ENCODE measurements at places on chromosomes 5 and 9.

GRCh38 chr5:32504329-32504988 is 59.9 kb upstream of the ZFR start:
- no peak for DNase-seq

- no peak for DNase-seq
Measured at GRCh38 chr9:128628471-128629048, 28.1 kb downstream of the DYNC2I2 start.

DNA sequence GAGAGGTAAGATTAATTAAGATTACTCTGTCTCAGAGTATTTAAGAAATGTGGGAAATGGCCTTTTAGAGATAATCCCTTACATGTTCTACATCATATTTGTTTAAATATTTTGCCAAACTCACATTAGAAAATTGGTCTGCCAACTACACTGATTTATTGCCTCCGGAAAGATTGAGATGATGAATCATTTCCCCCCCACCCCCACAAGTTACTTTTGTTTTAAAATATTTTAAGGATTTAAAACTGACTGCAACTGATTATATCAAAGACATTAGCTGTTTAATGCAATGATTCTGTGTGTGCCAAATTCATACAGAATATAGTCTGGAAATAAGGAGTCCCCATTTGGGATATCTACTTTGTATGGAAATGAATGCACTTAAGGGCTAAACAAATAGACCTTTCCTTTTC is 674.4 kb downstream of the PRR16 start:
- no peak for DNase-seq

GRCh38 chr5:4977416-4978110 is 162.6 kb upstream of the ADAMTS16 start:
- no peak for DNase-seq

DNA sequence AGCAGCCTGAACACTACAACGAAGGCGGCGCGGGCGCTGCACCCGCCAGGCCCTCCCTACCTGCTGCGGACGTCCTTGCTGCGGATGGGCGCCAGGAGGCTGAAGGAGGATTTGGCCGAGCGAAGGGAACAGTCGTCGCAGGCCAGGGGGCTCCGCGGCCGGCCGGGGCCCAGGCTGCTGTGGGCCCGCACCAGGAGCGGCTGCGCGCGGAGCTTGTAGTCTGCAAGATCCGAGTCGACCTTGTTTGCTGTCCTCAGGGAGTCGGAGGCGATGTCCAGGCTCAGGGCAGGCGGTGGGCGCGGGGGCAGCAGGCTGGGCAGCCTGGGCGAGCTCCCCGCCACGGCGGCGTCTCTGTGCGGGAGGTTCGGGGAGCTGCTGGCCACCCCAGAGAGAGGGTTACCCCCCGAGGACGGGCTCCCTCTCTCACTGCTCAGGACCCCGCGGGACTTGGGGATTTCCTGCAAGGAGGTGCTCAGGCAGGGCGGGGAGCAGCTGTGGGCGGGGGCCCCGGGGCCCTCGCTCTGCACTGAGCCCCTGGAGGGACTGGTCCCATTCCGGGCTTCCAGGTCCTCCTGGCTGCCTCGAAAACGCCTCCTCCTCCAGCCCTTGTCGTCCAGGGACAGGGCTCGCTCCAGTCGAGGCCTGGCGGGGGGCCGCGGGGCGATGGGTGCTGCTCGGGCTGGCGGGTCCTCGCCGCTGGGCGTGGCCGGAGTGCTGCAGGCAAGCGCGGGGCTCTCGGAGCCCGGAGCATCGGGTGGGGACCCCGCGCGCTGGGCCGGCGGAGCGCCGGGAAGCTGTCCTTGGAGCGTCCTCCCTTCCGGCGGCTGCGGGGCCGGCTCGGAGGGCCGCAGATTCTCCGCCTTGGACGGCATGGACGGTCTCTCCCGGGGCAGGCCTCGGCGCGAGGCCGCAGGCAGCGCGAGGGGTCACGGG is 831 bp downstream of the INPP5E start:
- peak; percentile 76 for DNase-seq

GRCh38 chr5:157602505-157602904 is 26.9 kb upstream of the ADAM19 start:
- DNase-seq, result peak; percentile 39

GRCh38 chr5:83711982-83712601 is 8.6 kb downstream of the HAPLN1 start:
- no peak for DNase-seq

DNA sequence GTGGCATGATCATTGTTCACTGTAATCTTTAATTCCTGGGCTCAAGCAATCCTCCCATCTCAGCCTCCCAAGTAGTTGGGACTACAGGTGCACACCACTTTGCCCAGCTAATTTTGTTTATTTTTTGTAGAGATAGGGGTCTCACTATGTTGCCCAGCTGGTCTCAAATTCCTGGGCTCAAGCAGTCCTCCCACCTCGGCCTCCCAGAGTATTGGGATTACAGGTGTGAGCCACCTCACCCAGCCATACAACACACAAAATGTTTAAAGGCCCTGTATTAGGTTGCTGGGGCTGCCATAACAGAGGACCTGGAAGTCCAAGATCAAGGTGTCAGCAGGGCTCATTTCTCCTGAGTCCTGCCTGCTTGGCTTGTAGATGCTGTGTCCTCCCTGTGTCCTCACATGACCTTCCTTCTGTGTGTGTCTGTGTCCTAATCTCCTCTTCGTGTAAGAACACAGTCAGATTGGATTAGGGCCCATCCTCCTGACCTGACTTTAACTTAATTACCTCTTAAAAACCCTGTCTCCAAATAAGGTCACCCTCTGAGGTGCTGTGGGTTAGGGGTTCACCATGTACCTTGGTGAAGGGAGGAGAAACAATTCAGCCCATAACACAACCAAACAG is 5.4 kb downstream of the UBE2QL1 start:
- no peak for DNase-seq

GRCh38 chr9:92001244-92001643 is 51.2 kb upstream of the ROR2 start:
- DNase-seq, result no peak

DNA sequence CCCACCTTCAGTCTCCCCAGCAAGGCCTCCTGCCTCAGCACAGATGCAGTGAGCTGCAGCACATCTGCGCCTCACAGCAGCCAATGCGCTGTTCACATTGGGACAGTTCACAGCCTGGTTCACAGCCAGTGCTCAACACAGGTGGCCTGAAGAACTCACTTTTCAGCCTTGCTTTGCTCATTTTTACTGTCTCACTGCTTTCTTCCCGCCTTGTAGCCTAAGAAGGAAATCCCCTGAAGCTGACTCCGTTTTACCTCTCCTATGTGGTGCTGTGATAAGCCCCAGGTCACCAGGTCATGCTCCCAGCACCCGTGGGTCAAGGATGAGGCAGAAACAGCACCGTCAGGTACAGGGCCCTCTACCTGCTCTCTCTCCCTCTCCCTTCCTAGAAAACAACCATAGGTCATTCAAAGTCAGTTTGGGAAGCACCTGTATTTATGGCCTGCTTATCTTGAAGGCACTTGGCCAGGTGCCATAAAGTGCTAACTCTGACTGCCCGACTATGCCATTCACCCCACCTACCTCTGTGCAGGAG is 1.1 kb downstream of the GCNT4 start:
- peak; percentile 33 for DNase-seq

GRCh38 chr9:112059966-112060320 is 115.2 kb downstream of the SUSD1 start:
- no peak for DNase-seq

DNA sequence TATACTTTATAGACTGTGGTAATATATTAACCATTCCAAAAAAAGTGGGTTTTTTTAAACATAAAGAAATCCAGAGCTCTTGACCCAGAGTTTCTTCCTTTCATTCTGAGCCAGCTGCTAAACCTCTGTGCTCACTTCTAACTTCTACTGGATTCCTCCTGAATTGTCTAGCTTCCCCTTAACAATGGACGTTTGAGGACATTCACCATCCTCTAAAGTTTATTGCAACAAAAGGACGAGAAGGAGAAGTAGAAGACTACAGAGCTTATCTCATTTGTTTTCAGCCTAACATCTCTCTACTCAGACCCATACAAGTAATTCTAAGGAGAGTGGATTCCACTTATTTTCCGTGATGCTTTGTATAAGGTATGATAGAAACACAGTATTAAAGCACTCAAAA is 284.2 kb downstream of the MAST4 start:
- DNase-seq, result no peak

DNA sequence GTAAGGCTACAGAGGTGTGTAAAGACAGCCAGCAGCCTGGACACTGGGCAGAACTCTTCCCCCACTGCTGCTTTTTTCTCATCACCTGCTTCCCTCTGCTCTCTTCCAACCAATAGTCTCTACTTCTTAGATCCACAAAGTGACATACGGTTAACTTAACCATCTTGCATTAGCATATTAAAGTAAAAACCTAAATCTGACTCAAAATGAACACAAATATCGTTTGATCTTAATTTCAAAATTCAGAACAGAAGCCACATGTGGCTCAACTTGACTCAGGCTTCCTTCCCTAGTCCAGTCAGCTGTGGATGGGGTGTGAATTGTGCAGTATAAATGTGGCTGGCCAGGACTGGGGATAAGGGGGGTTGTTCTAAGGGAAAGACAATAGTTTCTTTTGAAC is 114.3 kb downstream of the STARD4 start:
- DNase-seq, result no peak

- DNase-seq, result no peak
Measured at GRCh38 chr5:28324174-28324573, 1285.8 kb upstream of the CDH9 start.

DNA sequence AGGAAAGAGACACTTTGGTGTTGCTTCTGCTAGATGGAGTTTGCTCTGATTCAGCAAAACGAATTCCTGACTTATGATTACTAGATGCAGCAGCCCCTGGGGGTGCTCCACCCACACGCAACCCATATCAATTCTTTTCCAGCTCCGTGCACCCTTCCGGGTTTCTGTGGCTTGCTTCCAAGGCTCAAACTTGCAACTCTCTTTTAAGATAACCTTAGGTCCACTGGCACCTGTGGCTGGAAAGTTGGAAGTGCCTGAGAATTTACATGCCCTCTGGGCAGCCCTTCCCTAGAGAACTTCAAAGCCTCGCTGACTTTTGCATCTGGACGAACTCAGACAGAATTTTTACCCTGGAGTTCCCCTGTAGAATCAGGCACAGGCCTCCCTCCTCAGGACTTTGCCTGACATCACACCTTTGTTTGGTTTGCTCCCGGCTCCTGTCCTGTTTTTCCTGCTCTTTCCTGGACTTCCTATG is 224.9 kb downstream of the SNX18 start:
- DNase-seq, result no peak

- no peak for DNase-seq
Measured at GRCh38 chr9:72794946-72795345, 157.9 kb downstream of the ALDH1A1 start.

GRCh38 chr9:93216073-93216365 is 32.1 kb downstream of the WNK2 start:
- no peak for DNase-seq

- DNase-seq, result no peak
Measured at GRCh38 chr5:60323596-60323995, 376.4 kb downstream of the DEPDC1B start.

DNA sequence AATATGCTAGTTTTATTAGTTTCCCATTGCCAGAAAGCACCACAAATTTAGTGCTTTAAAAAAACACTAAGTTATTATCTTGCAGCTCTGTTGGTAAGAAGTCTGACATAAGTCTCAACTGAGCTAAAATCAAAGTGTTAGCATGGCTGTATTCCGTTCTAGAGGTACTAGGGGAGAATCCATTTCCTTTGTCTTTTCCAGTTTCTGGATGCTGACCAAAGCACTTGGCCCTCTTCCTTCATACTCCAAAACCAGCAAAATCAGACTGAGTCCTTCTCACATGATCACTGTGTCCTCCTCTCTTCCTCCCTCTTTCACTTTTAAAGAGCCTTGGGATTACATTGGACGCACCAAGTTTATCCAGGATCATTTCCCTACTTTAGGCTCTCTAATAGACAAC is 9.5 kb downstream of the CDH18 start:
- DNase-seq, result no peak

GRCh38 chr9:114419796-114420195 is 32.0 kb upstream of the AKNA start:
- no peak for DNase-seq

DNA sequence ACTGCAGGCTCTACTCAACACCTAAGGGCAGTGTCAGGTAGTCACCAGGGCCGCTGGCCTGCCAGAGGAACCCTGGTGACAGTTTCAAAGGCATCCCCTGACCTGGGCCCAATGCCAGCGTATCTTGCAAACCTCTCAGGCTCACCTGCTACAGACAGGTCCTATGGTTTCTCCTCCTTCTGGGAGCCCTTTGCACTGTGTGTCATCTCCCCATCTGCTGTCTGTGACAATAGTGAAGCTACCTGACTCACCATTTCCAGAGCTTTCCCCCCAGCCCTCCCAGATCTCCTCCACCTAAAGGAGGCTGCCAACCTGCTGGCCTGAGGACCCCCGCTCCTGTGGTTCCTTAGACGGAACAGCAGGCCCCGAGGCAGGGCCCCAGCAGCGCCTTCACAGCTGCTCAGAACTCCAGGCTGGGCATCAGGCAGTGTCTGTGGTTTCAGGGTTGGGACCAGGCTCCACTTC is 203.1 kb downstream of the FSTL4 start:
- DNase-seq, result no peak

DNA sequence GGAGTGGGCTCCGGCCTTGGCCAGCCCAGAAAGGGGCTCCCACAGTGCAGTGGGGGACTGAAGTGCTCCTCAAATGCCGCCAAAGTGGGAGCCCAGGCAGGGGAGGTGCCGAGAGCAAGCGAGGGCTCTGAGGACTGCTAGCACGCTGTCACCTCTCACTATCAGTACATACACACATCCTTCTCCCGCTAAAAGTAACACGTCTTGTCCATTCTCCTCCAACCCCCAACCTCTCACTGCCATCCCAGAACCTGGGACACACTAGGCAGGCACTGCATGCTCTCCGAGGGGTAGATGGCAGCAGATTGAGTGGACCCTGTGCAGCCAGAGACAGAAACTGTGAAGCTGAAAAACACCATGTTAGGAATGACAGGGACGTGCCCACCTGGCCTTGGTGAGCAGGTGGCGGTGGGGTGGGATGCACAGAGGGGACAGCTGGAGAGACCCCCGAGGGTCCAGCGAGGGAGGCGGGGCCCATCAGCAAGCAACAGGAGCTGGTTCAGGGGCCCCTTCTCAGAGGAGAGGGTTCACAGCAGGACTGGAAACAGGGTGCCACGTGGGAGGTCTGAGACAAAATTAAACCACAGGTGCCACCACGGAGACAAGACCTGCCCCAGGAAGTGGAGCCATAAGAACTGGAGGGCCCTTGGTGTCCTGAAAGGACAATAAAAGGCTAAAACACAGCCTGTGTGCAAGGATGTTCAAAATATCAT is 16.9 kb downstream of the SEMA4D start:
- no peak for DNase-seq

- no peak for DNase-seq
Measured at GRCh38 chr9:22084336-22085035, 75.4 kb upstream of the CDKN2B start.

- DNase-seq, result no peak
Measured at GRCh38 chr9:928363-929042, 48.0 kb upstream of the DMRT3 start.

Data from activated naive CD8-positive, alpha-beta T cell treated with anti-CD3 and anti-CD28 coated beads for 36 hours (primary cell).